ENCODE measurements at places on chromosomes 5 and 9.
A peak's percentile ranks its signal among the peaks of the same experiment; 100 is the strongest.

DNA sequence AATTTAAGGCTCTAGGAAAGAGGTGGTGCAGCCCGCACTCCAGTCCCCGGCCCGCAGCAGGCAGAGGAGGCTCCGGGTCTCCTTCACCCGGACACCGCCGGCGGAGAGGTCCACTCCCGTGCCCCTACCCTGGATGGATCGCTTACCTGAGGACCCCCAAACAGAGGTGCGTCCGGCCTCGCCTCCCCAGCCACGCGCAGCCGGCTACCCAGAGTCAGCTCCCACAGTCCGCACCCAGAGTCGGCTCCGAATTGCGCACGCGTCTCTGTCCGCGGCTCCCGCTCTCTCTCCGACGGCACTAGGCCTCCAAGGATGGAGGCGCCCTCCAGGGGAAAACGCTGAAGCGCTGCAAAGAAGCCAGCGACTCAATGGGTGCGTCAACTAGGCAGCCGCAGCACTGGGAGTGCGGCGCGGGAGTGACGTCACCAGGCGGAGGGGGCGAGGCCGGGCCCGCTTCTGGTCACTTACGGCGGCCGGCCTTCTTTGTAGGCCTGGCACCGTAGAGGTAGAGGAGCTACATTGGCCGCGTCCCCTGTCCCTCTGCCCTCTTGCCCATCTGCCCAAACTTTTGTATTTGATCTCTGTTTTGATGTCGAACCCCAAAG lies at the start of gene ELP1:
Gene ELP1 (minus strand): TSS at position 407 of the 605 bp plus-strand sequence. CDS start 2,978 bp downstream, outside the sequence.
- peak; percentile 73 for DNase-seq

DNA sequence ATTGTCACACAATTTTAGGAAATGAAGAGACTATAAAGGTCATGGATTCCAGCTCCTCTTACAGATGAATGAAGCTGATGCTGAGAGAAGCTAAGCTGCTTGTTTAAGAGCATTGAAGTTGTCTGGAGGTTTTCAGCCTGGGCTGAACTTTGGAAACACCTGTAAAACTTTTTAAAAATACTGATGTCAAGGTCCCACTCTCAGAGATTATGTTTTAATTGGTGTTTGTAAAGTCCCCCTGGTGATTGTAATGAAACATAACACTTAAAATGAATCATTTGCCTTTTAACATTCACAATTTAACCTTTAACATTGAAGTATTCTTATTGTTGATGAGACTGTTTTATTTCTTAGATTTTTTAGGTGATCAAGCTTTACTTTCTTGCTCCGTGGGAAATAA lies 16.4 kb downstream of the RAD23B start:
- DNase-seq = no peak

DNA sequence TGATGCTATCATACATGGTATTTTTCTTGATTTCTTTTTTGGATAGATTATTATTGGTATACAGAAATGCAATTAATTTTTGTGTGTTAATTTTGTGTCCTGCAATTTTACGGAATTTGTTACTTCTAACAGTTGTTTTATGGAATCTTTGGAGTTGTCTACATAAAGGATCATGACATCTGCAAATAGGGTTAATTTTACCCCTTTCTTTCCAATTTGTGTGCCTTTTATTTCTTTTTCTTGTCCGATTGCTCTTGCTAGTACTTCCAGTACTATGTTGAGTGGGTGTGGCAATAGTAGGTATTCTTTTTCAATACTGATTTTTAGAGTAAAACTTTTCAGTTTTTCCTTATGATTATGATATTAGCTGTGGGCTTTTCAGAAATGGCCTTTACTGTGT lies 111.5 kb downstream of the MACROH2A1 start:
- no peak for DNase-seq

- no peak for DNase-seq
These were observed 49.2 kb downstream of the MYO10 start for GRCh38 chr5:16886793-16887345.

DNA sequence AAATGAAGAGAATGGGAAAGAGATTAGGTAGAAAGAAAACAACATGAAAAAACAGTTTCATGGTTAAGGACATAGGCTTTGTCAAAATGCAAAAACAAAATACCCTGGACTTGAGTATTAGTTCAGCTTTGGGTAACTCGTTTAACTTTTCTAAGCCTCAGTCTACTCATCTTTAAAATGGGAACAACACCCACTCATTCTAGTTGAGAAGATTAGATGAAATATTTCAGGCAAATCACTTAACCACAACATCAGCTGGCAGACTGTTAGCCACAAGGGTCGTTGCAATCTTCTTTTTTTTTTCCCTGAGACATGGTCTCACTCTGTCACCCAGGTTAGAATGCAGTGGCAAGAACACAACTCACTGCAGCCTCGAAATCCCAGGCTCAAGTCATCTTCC lies 185.6 kb downstream of the DCP2 start:
- DNase-seq = no peak

GRCh38 chr5:149543361-149544027 lies 7.7 kb downstream of the CSNK1A1 start:
- DNase-seq = no peak

- DNase-seq = no peak
These were observed 31.4 kb upstream of the RAB3C start for GRCh38 chr5:58551492-58551891.

DNA sequence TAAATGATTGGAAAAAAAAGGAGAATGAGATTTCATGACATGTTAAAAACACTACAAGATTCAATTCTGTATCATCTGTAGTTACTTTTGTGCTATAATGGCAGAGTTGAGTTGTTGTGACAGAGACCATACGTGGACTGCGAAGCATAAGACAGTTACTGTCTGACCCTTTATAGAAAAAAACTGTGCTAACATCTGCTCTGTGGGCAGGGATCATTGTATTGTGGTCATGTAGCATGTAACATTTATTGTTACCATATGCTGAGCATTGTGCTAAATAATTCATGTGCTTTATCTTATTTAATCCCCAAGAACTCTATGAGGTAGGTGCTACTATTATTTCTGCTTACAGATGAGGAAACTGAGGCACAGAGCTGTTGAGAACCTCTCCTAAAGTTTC lies 147.3 kb upstream of the HMHB1 start:
- no peak for DNase-seq

- no peak for DNase-seq
These were observed 34.4 kb upstream of the ELL2 start for GRCh38 chr5:95995962-95996489.

- DNase-seq = no peak
These were observed 864 bp upstream of the GRIN3A start for GRCh38 chr9:101739311-101739710.

DNA sequence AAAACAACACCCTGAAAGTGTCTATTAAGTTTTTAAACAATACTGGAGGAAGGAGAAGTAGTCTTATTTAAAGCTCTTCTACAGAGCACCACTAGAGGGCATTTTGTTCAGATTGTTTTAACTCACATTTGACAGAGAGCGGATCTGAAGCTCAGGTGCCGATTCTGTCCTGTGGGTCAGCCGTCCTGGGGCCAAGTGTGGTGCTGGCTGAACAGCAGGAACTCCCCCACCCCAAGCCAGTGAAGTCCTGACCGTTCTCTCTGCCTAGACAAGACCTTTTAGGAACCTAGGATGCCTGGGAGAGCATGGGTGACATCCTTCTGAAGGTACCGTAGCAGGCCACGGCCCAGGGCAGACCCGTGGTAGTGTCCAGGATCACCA lies 3.9 kb downstream of the EXOC3 start:
- DNase-seq = no peak
